Prostate gland (tissue), 2 donors: ENCODE measurements at places on chromosomes 11 and 22.

- peaks cover 11% of the 10 kb centered on the region for H3K4me1 ChIP-seq
- no peak overlapping the region for H3K27ac ChIP-seq
- DNase-seq: no peak
- H3K36me3 ChIP-seq: no peaks in the 10 kb centered on the region
- H3K4me3 ChIP-seq: no peak overlapping the region
These were observed 1.6 kb upstream of the B4GAT1 start for GRCh38 chr11:66349084-66349386.

DNA sequence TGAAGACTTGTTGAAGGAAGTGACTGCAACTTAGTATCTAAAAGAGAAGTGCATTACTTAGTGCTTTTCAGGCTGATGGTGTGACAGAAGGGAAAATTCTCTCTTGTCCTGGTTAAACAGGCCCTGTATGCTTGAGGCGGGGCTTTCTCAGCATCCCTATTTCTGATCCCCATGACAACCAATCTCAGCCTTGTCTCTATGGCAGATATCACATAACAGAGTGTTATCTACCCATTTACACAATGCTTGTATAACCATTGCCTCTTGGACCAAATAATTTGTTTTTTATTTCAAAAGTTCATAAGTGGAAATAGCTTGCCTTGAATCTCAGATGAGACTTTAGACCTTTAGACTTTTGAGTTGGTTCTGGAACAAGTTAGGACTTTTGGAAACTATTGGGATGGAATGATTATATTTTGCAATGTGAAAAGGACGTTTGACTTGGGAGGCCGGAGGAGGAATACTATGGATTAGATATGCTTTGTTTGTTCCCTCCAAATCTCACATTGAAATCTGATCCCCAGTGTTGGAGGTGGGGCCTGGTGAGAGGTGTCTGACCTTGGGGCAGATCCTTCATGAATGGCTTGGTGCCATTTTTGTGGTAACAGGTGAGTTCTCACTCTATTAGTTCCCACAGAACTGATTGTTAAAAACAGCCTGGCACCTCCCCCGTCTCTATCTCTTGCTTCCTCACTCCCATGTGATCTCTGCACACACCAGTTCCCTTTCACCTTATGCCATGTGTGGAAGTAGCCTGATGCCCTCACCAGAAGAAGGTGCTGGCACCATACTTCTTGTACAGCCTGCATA lies 3.1 kb upstream of the GLYAT start:
- no peaks in the 10 kb centered on the region for H3K27me3 ChIP-seq
- no peak for DNase-seq
- no peak overlapping the region for H3K27ac ChIP-seq
- no peaks in the 10 kb centered on the region for H3K36me3 ChIP-seq

DNA sequence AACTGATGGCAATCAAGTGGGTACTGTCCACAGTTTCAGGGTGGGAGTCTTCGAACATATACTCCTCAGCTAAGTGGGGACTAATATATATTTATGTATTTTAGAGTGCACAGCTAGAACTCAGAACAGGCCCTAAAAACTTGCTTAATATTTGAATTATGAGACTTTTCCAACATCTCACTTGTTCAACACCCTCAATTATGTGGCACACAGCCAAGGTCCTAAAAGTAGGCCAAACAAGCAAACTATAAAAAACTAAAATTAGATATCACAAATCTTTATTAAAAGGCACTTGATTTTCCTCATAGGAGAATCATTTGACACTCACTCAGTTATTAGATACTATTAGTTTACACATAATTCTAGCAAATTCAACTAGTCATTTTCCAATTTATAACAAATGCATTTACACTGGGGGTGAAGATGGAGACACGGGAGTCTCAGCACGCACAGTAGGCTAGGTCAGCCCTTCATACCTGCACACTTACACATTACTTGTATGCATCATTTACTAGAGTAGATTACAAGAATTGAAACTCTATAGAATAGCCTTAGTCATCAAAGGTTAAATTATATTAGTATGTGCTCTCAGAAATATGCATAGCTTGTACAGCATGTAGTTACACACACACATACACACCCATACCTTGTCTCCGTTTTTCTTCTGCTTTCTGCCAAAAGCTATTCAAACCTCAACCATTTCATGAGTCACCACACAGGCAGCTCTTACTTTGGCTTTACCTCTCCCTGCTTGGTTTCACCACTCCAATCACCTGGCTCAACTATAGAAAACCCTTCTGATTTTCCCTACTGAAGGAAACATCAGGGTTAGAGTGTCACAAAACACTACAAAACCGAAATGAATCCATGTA lies 171.5 kb downstream of the SBF2 start:
- no peak overlapping the region for H3K27ac ChIP-seq
- no peaks in the 10 kb centered on the region for H3K27me3 ChIP-seq
- DNase-seq: no peak
- H3K4me1 ChIP-seq: no peaks in the 10 kb centered on the region
- no peaks in the 10 kb centered on the region for H3K36me3 ChIP-seq

GRCh38 chr11:69375316-69376154 lies 81.6 kb downstream of the MYEOV start:
- H3K27ac ChIP-seq: no peak overlapping the region
- no peak for DNase-seq
- H3K36me3 ChIP-seq: no peaks in the 10 kb centered on the region
- H3K4me3 ChIP-seq: no peak overlapping the region
- no peaks in the 10 kb centered on the region for H3K4me1 ChIP-seq

- H3K4me3 ChIP-seq: no peak overlapping the region
- H3K36me3 ChIP-seq: no peaks in the 10 kb centered on the region
- H3K27ac ChIP-seq: no peak overlapping the region
- H3K4me1 ChIP-seq: no peaks in the 10 kb centered on the region
These were observed 67.6 kb upstream of the TEAD1 start for GRCh38 chr11:12606597-12606996.

DNA sequence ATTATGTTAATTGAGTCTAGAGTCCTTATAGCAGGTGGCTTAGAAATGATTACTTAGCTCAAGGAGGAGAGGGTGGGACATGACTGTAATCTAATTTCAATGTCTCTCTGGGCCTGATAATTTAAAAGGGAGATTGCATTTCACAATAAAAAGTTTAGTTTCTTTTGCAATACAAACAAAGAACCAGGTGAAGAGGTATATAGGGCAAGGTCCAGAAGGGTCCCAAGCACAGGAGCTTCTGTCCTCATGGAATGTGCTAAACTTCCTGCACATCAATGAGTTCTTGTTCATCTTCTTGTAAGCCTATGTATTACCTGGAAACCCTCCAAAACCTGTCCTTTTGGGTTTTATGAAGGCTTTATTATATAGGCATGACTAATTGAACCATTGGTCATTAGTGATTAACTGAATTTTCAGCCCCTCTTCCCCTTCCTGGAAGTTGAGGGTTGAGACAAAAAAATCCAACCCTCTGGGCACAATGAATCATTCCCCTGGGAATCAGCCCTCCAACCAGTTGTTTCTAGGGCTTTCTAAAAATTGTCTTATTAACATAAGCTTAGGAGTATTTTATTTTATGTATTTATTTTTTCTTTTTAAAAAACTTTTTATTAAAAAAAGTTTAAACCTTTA lies 37.6 kb downstream of the MS4A2 start:
- no peaks in the 10 kb centered on the region for H3K36me3 ChIP-seq
- no peak overlapping the region for H3K27ac ChIP-seq
- no peaks in the 10 kb centered on the region for H3K27me3 ChIP-seq
- no peak for DNase-seq

DNA sequence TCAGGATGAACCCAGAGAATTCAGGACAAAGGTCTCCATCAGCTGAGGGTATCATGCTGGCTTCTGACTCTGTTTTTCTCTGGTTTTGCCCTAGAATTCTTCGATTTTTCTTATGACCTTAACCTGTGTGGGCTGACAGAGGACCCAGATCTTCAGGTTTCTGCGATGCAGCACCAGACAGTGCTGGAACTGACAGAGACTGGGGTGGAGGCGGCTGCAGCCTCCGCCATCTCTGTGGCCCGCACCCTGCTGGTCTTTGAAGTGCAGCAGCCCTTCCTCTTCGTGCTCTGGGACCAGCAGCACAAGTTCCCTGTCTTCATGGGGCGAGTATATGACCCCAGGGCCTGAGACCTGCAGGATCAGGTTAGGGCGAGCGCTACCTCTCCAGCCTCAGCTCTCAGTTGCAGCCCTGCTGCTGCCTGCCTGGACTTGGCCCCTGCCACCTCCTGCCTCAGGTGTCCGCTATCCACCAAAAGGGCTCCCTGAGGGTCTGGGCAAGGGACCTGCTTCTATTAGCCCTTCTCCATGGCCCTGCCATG lies 16.8 kb downstream of the SERPING1 start:
- H3K4me3 ChIP-seq: no peak overlapping the region
- no peak overlapping the region for H3K27ac ChIP-seq
- H3K4me1 ChIP-seq: no peaks in the 10 kb centered on the region
- H3K27me3 ChIP-seq: no peaks in the 10 kb centered on the region
- peaks cover 8% of the 10 kb centered on the region for H3K36me3 ChIP-seq

DNA sequence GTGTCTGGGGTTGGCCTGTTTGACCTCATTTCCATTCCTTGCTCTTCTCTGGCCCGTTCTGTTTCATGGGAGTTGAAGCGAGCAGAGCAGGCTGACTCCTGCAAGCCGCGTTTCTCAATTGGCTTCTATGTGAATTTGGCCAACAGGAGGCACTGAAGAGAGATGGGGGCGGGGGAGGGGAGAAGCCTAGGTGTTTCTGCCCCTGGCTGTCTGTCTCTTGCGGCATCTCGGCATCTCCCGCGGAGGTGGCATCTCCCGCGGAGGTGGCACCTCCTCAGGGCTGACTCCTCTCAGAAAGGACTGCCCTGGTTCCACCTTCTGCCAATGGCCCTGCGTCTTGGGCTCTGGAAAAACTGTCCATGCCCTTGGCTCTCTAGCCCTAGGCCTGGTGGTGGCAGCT lies 125.6 kb upstream of the CSNK2A3 start:
- H3K36me3 ChIP-seq: no peaks in the 10 kb centered on the region
- H3K27me3 ChIP-seq: no peaks in the 10 kb centered on the region
- DNase-seq: no peak
- no peaks in the 10 kb centered on the region for H3K4me1 ChIP-seq

GRCh38 chr11:75593286-75593915 lies 31.3 kb downstream of the SERPINH1 start:
- H3K4me1 ChIP-seq: no peaks in the 10 kb centered on the region
- H3K4me3 ChIP-seq: no peak overlapping the region
- H3K36me3 ChIP-seq: no peaks in the 10 kb centered on the region
- no peaks in the 10 kb centered on the region for H3K27me3 ChIP-seq

- H3K4me3 ChIP-seq: no peak overlapping the region
- no peaks in the 10 kb centered on the region for H3K36me3 ChIP-seq
- no peaks in the 10 kb centered on the region for H3K27me3 ChIP-seq
- H3K27ac ChIP-seq: peak overlapping the region; percentile 87
These were observed 5.1 kb downstream of the FAM118A start for GRCh38 chr22:45314786-45315185.

- H3K4me1 ChIP-seq: no peaks in the 10 kb centered on the region
- H3K36me3 ChIP-seq: no peaks in the 10 kb centered on the region
- H3K27me3 ChIP-seq: no peaks in the 10 kb centered on the region
- no peak for DNase-seq
These were observed 65.9 kb downstream of the PHF21A start for GRCh38 chr11:46055371-46055770.

DNA sequence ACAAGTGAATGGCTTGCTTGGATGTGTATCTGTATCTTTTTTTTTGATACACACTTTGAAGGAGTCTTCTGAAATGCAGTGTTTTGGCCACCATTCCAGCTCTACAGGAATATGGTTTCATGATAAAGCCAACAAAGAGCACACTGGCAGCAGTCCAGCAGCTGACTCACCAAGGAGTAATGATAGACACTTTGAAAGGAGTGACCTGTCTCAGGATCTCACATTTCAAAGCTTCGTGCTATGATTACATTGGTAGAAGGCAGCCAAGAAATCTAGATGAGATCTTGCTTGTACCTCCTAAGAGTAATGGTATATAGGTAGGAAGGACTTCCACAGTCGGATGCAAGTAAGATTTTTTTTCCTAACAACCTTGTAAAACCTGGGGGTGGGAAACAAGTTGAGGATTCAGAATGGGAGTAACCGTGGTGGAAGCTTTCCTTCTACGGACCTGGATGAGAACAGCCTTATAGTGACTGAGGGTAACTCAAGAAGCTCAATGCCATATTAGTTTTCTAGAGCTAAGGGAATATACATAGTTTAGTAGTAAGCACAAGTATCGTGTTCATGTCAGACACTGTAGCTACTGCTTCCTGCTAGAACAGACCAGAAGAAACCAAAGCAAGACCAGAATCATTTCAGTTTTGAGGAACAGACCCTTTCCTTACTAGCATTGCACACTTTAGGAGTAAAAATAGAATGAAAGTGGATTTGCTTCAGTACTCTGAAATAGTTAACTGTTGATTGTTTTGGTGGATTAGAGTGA lies 25.0 kb downstream of the MTMR3 start:
- no peak overlapping the region for H3K27ac ChIP-seq
- no peaks in the 10 kb centered on the region for H3K36me3 ChIP-seq
- H3K4me3 ChIP-seq: no peak overlapping the region
- no peaks in the 10 kb centered on the region for H3K27me3 ChIP-seq
- peaks cover 2% of the 10 kb centered on the region for H3K4me1 ChIP-seq

DNA sequence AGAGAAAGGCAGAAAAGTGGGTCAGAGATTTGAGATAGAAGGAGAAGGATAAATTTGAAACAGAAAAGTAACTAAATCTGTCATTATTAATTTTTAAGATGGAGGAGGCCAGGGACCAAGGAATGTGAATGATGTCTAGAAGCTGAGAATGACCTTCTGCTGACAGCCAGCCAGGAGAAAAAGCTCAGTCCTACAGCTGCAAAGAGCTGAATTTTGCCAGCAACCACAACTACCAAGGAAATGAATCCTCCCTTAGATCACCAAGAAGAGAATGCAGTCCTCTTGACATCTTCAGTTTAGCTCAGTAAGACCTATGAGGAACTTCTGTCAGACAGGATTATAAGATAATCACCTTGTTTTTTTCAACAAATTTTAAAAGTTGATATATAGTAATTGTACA lies 538.2 kb downstream of the LRRC4C start:
- H3K36me3 ChIP-seq: no peaks in the 10 kb centered on the region
- no peak for DNase-seq
- no peak overlapping the region for H3K27ac ChIP-seq
- no peaks in the 10 kb centered on the region for H3K27me3 ChIP-seq

- H3K4me3 ChIP-seq: no peak overlapping the region
- H3K27ac ChIP-seq: no peak overlapping the region
- no peaks in the 10 kb centered on the region for H3K4me1 ChIP-seq
- H3K36me3 ChIP-seq: no peaks in the 10 kb centered on the region
These were observed 42.9 kb downstream of the GAB4 start for GRCh38 chr22:16965083-16965482.

GRCh38 chr11:128048121-128048520 lies 539.2 kb downstream of the ETS1 start:
- no peaks in the 10 kb centered on the region for H3K4me1 ChIP-seq
- no peak for DNase-seq
- no peak overlapping the region for H3K4me3 ChIP-seq
- no peaks in the 10 kb centered on the region for H3K27me3 ChIP-seq
